ENCODE measurements at places on chromosomes 2 and 18.

- no peak for DNase-seq
These were observed 116.3 kb downstream of the ZBTB7C start for GRCh38 chr18:48292782-48293424.

DNA sequence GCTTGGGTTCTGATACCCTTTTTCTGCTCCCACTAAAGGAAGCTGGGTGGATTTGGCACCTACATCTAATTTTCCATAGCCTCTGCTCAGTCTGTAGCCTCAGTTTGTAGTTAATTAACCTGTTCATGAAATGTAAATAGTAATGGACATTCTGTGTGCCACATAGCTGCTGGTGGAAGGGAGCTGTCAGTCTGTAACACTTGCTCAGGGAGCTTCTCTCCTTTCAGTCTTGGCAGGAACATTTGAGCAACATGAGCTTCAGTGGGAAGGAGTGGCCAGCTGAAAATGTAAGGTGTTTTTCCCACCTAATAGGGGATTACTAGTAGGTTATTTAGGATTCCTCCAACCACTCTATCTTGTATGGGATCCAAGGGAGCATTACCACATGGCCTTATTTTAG is 203.4 kb downstream of the ASXL3 start:
- no peak for DNase-seq

GRCh38 chr2:169664978-169665930 is 29.0 kb downstream of the CFAP210 start:
- peak; percentile 34 for DNase-seq

DNA sequence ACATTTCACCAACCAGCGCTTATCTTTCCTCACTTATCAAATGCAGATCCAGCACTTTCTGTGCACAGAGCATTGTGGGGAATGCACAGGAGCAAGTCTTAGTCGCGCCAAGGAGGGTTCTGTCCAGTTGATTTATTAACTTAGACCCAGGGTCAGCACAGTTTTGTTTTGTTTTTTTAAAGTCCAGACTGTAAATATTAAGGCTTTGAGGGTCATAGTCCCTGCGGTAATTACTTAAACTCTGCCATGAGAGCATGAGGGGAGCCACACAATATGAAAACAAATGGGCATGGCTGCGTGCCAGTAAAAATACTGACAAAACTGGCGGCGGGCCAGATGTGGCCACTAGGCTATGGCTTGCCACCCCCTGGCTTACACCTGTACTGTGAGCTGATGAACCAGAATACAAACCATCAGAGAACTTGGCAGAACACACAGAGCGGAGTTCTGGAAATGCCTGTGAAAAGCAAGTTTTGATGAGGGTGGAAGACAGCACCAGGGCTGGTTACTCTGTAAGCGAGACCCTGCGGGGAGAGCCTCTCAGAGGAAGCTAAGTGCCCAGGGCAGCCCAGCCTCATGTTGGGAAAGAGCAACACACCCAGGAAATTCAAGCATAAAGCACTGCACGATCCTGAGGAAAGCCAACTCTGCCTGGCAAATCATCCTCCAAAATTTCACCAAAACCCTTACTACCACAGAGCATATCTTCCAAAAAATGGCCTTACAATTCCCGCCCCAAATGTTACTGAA is 43.6 kb downstream of the L3MBTL4 start:
- no peak for DNase-seq

DNA sequence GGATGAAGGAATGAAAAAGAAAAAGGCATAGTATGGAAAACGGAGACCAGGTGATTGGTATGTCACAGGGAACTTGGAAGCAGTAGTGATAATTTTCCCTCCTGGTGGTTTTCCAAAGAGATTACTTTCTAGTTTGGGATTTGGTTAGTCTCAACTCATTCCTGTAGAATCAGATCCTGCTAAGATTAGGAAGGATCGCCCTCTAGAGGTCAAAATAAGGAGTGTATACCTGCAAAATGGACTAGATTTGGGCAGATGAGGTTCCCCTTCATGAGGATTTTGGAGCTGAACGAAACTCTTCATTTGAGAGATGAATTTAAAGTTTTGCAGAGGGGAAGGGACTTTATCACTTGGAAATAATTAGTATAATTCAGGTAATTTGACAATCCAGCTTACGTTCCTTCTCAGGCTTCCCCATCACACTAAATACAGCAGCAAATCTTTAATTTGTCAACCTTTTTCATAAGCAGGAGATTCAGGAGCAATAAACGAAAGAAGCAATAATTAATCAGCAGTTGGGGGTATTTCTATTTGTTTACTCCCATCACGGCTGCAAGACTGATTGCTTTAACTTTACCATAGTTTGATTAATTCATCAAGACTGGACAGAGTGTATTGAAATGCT is 65.2 kb downstream of the CCDC195 start:
- peak; percentile 52 for DNase-seq

DNA sequence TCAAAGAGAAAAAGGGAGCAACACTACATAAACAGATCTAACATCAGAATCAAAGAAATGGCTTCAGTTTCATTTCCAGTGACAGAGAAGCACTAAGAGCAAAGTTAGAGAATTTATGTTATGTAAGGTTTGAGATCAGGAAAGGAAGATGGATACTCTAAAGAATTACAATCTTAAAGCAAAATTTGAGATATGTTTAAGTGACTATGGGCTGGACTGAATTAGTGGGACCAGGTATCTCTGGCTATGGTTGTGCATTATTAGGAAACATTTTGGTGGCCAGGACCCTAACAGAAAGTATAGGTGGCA is 208.2 kb downstream of the CCDC178 start:
- DNase-seq, result no peak

GRCh38 chr2:49105506-49105905 is 48.8 kb downstream of the FSHR start:
- DNase-seq, result no peak

DNA sequence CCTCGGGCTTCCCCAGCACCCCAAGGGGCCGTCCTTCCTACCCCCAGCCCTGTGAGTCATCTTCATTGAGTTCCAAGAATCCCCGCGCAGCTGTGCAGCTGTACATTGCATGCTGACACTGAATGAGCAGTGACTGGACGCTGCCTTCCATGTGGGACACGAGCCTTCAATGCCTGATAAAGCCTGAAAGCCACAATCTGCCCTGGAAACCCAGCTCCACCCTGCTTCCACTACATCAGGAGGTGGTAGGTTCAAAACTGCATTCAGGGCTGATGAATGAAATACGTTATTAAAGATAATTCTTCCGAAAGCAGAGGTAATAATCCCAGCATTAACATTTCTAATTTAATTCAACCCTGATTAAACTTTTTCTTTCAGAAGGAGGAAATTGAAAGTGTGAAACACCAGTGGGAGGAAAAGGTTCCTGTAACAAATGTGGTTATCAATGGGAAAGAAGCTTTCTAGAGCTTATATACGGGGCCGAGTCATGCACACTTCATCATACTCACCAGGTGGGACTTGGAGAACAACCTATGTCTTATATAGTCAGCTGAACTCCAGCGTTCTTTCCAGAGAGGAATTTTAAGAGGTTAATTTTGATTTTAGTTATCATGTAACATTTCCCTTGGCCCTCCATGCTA is 360.1 kb downstream of the LPIN1 start:
- peak; percentile 98 for DNase-seq

DNA sequence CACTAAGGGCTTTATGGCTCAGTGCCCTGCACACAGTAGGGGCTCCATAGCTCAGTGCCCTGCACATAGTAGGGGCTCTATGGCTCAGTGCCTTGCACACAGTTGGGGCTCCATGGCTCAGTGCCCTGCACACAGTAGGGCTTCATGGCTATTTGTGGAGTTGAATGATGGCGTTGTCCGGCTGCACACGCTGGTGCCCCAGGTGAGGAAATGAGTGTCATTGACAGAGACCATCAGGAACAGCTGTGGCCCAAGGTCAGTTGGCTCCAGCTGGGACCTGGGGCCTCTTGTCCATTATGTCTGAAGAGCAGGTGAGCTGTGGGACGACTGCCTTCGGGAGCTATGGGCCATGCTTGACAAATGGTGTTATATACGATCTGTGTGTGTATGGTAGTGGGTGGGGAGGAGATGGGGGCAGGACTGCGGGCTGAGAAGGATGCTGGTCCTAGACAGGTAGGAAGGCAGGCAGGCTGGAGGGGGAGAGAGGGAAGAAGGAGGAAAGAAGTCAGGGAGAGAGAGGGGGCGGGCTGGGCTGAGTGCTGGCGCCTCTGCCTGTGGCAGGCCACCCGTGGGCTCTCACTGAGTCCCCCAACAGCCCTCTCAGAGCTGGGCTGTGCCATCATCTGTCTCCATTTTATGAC is 130.6 kb downstream of the CLIP4 start:
- DNase-seq, result no peak

- no peak for DNase-seq
These were observed 109.1 kb downstream of the HDAC4 start for GRCh38 chr2:239291475-239292350.

DNA sequence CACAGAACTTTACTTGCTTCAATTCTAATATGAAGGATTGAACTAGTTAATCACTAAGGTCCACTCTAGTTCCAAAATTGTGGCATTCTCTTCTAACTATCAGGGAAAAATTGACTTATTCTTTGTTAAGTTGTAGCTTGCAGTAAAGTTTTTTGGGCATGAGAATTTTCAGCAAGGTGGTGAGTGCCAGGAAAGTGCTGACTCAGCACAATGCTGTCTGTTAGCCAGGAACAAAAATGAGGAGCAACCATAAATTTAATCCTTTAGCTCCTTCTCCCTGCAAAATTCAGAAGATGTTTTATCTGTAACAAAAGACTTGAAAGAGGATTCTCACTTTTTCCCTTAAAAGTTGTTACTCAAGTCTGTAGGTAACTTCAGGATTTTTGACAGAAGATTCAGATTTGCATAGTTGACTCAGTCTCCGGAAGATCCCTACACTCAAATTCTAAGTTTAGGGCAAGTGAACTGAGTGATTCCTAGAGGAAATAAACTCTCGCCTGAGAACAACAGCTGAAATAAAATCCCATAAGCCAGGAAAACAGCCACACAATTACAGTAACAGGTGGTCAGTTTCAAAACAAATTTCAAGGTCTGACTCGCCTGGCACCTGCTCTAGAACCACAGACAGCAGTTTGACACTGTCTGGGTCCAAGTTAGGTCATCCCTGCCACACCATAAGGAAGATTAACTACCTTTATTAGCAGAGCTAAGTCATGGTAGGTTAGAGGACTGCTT is 20.2 kb upstream of the DARS1 start:
- DNase-seq, result no peak

DNA sequence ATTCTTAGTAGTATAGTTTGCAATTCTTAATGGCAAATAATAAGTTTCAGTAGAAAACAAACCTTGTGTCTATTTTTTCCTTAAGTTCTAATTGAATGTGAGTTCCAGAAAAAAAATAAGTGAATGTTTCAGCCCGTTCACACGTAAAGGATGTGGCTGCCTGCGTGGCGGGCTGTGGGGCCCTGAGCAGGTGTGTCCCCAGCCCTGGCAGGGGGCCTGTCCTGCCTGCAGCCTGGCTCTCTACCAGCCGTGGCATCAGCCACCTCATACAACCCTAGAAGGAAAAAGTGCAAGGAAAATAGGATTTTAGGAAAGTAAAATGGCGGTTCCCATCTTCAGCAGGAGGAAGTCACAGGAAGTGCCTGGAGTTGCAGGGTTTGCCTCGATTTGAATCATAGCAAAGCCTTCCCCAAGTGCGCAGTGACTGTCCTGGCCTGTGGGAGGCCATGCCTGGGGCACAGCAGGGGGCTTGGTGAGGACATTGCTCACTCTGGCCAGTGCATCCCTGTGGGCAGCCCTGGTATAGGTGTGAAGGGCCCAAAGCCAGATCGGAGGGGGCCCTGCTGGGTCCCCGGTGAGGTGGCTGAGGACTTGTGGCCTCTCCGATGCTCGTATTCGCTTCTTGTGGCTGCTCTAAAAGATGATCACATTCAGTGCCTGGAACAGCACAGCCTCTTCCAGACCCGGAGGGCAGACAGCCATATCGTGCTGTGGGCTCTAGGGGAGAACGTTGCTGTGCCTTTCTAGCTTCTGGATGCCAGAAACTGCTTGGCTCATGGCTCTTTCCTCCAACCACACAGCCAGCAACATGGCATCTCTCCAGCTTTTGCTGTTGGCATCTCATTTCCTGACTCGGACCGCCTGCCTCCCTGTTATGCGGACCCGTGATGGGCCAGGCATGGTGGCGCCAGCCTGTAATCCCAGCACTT is 12.6 kb downstream of the DTYMK start:
- no peak for DNase-seq

DNA sequence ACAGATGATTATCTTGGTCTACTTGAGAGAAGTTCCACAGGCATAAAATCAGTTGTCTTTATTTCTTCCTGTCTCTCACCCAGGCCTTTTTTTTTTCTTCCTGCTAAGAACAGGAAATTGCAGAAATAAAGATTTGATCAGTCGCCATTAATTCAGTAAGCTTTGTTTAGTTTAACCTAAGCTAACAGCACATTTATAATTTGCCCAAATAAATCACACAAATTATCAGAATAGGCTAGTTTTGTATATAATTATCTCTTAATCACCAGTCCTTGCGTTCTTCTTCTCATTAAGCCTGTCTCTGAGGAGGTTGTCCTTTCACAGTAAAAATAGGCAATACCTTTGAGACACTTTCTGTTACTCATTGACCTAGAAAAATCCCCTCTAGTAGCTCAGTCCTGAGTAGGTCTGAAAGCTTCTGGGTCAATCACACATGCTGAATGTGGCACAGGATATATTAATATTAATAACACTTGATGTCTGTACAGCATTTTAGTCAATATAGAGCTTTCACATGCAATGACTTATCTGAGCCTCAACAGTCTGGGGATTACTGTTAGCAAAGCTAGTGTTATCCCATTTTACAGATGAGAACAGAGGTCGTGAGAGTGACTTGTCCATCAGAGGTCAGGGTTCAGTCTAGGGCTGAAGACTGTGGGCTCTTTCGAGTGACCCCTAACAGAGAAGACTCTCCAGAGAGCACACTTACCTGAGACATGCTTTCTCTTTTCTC is 11.2 kb upstream of the STK17B start:
- no peak for DNase-seq

- DNase-seq, result peak; percentile 90
These were observed 133.9 kb downstream of the ZNF532 start for GRCh38 chr18:58998401-58999203.

GRCh38 chr2:11326677-11327211 is 17.7 kb downstream of the ROCK2 start:
- no peak for DNase-seq

DNA sequence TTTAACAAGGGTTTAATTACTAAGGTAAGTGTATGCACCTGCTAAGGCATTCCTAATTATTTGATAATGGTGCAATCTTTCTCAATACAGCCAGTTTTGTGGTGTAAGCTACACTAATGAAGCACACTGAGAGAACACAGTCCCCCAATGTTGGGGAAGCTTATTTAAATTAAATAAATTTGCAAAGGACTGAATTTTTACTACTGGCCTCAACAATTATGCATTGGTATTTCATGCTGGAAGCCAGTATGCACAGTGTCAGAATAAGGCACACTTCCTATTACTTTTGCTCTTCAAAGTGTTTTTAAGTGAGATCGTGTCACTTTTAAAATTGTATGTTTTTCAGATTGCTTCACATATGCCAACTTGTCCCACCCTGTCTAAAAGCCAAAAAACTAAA is 103.2 kb upstream of the ZNF521 start:
- DNase-seq, result no peak

- no peak for DNase-seq
These were observed 6.3 kb upstream of the SFT2D3 start for GRCh38 chr2:127694986-127695385.

GRCh38 chr2:236107942-236108625 is 60.1 kb downstream of the GBX2 start:
- no peak for DNase-seq
